ENCODE measurements at places on chromosomes 4 and X.

DNA sequence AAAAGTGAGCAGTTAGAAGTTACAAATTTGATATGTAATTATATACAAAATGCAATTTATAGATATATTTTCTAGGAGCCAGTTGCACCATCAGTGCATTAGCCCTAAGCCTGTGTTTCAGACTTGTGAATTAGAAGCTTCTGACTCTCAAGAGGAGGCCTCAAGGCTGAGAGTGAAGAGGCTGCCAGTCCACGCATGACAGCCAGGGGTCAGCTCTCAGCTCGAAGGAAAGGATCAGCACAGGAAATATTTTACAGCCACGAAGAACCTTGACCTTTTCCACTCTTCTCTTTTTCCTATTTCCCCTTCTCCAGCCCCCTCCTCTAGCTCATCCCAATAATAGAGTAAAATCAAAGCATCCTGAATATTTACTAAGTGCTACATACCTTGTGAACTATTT lies 642.4 kb downstream of the TRIML1 start:
- H3K27ac ChIP-seq, result no peak overlapping the region
- H3K4me3 ChIP-seq, result no peak overlapping the region
- no peaks in the 10 kb centered on the region for H3K27me3 ChIP-seq

DNA sequence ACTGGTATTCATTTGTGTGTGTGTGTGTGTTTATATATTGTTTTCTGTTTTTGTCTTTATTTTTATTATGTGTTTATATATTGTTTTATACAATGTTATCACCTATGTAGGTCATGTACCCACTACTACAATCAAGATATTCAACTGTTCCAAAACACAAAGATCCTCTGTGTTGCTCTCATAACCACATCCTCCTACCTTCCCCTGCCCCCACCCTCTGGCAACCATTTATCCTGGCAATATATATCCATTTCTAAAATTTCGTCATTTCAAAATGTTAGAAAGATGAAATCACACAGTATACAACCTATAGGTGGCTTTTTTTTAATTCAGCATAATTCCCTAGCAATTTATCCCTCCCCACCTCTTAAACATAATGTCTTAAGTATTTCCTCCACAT lies 18.8 kb upstream of the RPL34 start:
- no peak for DNase-seq
- H3K4me1 ChIP-seq, result no peaks in the 10 kb centered on the region
- no peaks in the 10 kb centered on the region for H3K27me3 ChIP-seq
- no peaks in the 10 kb centered on the region for H3K36me3 ChIP-seq

DNA sequence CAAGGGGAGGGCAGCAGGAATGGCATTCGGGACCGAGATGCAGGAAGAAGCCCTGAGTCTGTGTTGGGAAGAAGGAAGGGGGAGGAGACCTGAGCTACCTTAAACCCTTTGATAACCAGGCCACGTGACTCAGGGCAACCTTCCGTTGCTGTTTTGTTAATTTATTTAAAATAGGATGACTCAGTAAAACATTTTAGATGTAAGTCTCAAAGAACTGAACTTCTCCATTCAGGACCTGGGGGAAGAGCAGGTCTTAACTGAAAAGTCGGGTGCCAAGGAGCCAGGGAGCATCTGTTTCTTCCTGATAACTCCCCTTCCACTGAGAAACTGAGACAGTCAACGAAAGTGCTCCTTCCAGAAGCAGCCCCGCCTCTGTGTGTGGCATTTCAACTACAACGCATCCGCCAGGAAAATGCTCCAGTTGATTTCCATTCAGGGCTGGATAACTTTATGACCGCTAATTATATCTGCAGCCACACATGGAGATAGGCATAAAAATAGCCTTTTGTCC lies 88.0 kb downstream of the IRF2 start:
- no peaks in the 10 kb centered on the region for H3K27me3 ChIP-seq
- H3K4me3 ChIP-seq, result no peak overlapping the region
- peaks cover 45% of the 10 kb centered on the region for H3K36me3 ChIP-seq

DNA sequence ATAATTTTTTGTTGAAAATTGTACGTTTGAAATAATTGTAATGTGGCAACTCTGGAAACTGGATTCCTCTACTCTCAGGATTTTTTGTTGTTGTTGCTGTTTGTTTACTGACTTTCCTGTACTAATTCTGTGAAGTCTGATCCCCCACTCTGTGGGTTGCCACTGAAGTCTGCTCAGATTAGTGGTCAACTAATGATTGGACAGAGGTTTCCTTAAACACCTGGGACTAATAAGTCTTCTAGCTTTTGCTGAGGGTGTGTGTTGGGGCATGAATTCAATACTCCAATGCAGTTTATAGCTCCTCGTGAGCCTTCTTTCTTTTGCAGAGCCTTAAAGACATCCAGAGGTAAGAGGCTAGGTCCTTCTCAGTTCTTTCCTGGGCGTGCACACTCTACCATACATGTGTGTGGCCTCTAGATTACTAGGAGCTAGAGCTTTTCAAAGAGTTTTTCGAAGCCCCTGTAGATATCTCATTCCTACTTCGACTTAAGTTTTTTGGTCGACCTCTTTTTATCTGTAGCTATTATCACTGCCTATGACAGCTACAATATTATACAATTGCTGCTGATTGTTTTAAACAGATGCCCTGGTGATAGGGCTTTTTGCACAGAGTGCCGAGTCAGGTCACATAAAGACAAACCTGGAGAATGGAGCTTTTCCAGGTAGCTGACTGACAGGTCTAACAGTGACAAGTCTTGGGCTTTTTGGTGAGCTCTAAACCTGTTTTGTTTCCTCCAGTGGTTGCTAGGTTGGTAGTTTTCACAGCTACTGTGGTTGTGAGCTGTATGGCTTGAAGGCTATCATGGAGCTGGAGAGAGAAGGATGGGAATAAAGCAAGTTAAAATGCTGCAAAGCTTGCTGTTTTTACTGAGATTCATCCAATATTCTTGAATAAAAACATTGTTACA lies 34.0 kb downstream of the BMP2K start:
- no peak overlapping the region for H3K4me3 ChIP-seq
- H3K27ac ChIP-seq, result no peak overlapping the region
- H3K27me3 ChIP-seq, result no peaks in the 10 kb centered on the region
- H3K36me3 ChIP-seq, result no peaks in the 10 kb centered on the region

GRCh38 chr4:171239196-171239595 lies 574.0 kb upstream of the GALNTL6 start:
- no peaks in the 10 kb centered on the region for H3K27me3 ChIP-seq
- no peaks in the 10 kb centered on the region for H3K4me1 ChIP-seq
- H3K36me3 ChIP-seq, result no peaks in the 10 kb centered on the region
- H3K27ac ChIP-seq, result no peak overlapping the region
- DNase-seq, result no peak
- H3K4me3 ChIP-seq, result no peak overlapping the region

DNA sequence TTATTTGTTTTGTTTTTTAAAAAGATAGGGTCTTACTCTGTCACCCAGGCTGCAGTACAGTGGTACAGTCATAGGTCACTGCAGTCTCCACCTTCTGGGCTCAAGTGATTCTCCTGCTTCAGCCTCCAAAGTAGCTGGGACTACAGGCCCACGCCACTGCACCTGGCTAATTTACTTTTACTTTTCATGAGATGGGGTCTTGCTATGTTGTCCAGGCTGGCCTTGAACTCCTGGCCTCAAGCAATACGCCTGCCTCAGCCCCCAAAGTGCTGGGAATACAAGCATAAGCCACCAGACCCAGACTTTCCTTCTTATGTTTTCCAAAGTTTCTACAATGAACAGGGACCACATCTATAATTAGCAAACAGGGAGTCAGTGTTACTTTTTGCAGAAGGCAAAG lies 37.9 kb upstream of the MXD4 start:
- H3K27me3 ChIP-seq, result no peaks in the 10 kb centered on the region
- no peak for DNase-seq
- H3K27ac ChIP-seq, result no peak overlapping the region
- no peaks in the 10 kb centered on the region for H3K36me3 ChIP-seq

- H3K4me1 ChIP-seq, result no peaks in the 10 kb centered on the region
- H3K36me3 ChIP-seq, result no peaks in the 10 kb centered on the region
- H3K4me3 ChIP-seq, result no peak overlapping the region
- no peak overlapping the region for H3K27ac ChIP-seq
Observed at GRCh38 chrX:108224218-108224617, 132.6 kb downstream of the ATG4A start.
